ENCODE measurements at places on chromosomes 2 and 18.
A peak's percentile ranks its signal among the peaks of the same experiment; 100 is the strongest.

DNA sequence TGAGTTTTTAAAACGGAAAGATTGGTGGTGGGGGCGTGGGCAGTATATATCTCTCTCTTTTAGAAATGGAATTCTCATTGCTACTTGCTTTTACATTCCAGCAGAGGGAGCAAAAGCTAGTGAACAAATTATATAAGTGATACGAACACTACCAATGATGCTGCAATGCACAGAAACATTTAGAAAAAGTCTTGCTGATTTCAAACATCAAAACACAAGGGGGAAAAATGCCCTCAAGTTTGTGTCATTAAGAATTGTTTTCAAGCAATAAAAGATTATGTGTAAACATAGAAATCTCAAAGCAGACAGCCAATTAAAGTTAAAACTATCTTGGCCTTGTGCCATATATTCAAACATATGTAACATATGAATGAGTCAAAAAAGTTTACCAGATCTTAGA, 296.3 kb upstream of the KCNJ3 start:
- no peak for DNase-seq

DNA sequence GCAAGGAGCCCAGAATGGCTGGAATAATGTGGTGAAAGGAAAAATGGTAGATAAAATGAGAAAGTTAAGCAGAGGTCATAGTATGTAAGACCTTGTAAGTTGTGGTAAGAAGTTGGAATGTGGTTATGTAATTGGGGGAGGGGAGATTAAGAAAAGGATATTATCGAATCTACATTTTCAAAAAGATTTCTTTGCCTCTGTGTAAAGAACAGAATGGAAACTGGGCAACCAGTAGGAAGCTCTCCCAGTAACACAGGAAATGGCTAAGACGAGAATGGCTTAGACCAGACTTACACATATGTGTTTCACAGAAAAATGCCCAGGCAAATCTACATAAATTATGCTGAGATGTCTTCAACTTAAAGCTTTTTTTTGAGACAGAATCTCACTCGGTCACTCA, 13.2 kb downstream of the MEMO1 start:
- DNase-seq = no peak

GRCh38 chr18:37294951-37295350, 270.6 kb downstream of the CELF4 start:
- DNase-seq = no peak

- DNase-seq = no peak
Observed at GRCh38 chr2:226578879-226579278, 220.7 kb downstream of the IRS1 start.

DNA sequence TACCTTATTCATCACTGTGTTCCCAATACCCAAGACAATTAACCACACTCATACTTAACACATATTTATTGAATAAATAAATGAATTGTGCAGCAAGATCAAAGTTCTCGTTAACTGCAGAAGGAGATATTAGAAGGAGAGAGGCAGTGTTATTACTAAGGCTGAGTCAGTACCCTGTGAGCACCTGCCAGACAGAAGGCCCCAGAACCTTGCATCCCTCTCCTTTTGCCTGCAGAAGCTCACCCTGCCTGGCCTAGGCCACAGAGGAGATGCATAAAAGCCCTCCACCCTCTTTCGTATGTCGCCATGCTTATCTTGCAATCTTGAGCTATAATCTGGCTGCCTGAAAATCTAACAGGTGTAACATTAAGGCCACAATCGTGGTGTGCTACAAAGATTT, 20.5 kb upstream of the RNF149 start:
- DNase-seq = no peak

DNA sequence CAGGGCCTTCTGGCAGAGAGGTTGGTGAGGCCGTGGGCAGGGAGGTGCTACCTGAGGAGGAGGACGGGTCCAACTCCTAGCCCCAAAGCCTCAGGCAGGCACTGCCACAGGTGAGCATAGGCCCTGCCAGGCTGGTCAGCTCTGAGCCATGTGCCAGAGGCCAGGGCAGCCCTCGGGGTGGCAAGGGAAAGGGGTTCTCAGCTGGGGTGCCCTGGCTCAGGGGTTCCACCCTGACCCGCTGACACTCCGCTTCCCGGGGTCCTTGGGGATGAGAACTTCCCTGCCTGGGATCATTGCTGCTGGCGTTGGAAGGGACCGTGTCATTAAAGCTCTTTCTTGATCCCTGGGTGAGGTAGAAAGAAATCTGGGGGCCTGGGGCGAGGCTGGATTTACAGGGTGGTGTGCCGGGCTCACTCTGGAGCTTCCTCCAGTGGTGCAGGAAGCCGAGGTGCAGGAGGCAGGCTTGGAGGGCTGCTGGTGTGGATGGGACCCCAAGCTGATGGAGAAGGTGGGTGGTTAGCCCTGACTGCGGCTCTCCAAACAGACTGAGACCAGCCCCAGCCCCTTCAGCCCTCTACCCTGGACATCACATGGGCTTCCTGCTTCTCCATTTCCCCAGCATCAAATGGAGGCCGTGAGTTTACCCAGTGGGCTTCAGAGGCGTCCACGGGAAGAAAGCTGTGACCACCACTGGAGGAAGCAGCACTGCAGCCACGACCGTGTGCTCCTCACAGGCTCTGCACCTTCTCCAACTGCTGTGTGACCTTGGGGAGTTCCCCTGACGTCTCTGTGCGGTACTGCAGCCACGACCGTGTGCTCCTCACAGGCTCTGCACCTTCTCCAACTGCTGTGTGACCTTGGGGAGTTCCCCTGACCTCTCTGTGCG, 295.2 kb downstream of the NDUFA10 start:
- no peak for DNase-seq

DNA sequence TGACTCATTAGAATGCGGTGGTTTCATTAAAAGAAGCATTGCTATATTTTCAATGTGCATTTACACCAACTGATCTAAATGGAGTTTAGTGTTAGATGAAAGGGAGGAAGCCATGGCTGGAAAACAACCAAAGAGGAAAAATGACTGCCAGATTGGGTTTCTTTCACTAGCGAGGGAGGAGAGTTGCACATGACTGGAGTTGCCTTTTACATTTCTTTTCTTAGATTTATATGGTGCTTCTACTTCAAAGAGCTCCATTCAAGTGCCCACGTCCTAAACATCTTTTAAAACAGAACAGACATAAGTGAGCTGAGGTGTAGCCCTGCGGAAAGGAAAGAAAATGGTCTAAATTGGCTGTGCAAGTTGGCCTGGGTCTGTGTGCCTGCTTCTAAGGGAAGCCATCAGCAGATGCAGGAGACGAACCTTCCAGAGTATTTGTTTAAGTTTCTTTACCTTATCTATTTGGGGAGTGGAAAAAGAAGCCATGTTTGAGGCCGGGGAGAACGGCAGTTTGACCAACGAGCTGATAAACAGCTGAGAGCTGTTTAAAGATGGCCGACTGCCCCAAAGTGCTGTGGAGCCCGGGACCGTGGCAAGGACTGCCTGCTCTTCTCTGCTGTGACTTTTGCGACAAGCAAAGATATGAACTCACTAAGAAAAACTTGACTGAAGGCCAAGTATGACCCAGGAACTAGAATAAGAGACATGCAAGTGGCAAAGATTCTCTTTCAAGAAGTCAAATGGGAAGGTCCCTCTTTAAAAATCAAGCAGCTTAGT, 327.0 kb downstream of the ZNF516 start:
- no peak for DNase-seq

DNA sequence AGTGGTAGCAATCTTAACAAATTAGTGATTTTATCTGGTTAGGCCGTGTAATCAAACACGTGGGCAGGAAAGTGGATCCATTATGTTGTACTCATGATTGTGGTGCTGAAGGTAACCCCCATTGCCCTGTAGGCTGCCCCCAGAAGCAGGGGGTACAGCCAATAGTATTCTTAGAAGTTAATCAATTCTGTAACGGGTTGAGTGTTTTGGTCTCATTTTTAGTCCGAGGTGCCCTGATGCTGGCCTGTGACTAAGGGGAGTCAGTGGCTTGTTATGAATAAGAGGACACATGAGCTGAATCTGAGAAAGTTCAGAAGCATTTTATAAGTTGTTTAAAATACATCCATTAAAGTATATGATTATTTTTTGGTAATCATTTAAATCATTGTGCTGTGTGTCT, 8.6 kb downstream of the EPAS1 start:
- no peak for DNase-seq

- DNase-seq = peak; percentile 39
Observed at GRCh38 chr2:26577442-26578112, 63.6 kb downstream of the CIB4 start.

DNA sequence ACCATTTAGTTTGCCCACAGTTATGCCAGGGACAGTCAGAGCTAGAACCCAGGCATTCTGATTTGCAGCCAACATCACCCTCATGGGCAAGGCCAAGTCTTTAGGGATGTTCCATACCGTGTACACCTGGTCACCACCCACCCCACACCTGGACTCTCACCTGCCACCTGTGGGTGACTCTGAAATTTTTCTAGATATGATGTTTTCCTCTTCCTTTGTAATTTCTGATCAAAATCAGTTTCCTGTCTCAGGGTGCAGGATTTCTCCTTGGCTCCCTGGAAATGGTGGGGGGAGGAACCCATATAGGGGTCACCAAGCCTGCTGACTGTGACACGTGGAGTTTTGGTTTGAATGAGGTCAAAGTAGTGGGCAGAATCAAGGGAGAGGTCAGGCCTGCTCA, 138.2 kb downstream of the ACOXL start:
- no peak for DNase-seq

GRCh38 chr2:108253106-108253505, 13.3 kb downstream of the SULT1C3 start:
- no peak for DNase-seq

- DNase-seq = no peak
Observed at GRCh38 chr2:33763671-33764310, 164.7 kb upstream of the FAM98A start.
